ENCODE measurements at places on chromosomes 2 and 18.
A peak's percentile ranks its signal among the peaks of the same experiment; 100 is the strongest.

- no peak for DNase-seq
Measured at GRCh38 chr18:51686590-51686989, 489.1 kb upstream of the MEX3C start.

GRCh38 chr2:164697688-164698461 is 76.6 kb upstream of the GRB14 start:
- peak; percentile 29 for DNase-seq

DNA sequence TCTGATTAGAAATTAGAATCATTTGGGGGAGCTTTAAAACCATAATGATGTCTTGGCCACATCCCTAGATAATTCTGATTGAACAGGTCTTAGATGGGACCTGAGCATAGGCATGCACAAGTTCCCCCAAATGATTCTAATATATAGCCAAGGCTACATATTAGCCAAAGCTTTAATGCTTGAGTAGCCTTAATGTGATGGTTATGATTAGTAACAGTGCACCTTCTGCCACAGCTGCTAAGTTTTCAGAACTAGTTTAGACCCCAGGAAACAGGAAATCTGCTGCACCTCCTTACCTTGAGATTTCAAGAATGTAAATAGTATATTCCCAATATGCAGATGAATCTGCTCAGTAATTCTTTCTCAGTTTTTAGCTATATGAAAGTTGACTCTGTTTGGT is 119.8 kb downstream of the PTPN4 start:
- DNase-seq, result peak; percentile 6

GRCh38 chr2:135773917-135774316 is 32.3 kb downstream of the UBXN4 start:
- no peak for DNase-seq

GRCh38 chr2:46387292-46387691 is 90.1 kb downstream of the EPAS1 start:
- DNase-seq, result no peak

DNA sequence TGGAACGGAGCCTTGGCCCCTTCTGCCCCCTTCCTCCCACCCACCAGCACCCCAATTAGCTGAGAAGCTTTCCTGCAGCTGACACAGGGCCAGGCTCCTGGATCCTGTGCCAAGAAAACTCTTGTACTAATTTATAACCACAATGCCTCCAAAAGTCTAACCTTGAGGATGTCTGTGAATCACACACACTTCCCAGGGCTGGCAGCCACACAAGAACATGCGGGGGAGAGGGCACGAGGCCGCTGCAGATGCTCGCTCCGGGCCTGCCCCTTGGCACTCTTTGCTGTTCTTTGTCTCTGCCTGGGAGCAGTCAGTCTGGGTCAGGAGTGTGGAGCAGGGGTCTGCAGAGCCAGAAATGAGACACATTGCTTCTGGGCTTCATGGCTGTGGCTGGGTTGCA is 62.7 kb upstream of the KIF5C start:
- DNase-seq, result no peak

- DNase-seq, result peak; percentile 38
Measured at GRCh38 chr2:164717000-164717803, 95.9 kb upstream of the GRB14 start.

DNA sequence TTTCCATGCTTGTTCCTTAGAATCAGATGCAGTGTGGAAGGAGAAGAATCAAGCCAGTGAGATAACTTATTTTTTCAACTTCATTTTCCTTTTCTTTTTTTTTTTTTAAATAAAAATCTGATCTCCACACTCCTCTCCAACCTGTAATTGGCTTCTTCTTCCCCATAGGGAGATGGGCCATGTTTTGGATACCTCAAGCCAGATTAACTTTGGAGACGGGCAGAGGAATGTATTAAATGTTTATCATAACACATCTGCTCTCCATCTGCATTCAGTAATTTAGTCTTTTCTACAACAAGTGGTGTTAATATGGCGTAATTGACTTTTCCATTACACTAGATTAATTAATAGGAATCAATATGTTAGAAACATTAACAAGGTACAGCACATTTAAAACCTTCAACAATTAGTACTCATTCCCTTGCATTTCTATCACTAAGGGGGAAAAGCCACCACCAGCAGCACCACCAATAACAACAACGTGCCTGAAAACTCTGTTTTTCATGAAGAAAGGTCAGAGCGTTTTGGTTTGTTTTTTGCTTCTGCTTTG is 244.1 kb downstream of the MYCN start:
- DNase-seq, result no peak

DNA sequence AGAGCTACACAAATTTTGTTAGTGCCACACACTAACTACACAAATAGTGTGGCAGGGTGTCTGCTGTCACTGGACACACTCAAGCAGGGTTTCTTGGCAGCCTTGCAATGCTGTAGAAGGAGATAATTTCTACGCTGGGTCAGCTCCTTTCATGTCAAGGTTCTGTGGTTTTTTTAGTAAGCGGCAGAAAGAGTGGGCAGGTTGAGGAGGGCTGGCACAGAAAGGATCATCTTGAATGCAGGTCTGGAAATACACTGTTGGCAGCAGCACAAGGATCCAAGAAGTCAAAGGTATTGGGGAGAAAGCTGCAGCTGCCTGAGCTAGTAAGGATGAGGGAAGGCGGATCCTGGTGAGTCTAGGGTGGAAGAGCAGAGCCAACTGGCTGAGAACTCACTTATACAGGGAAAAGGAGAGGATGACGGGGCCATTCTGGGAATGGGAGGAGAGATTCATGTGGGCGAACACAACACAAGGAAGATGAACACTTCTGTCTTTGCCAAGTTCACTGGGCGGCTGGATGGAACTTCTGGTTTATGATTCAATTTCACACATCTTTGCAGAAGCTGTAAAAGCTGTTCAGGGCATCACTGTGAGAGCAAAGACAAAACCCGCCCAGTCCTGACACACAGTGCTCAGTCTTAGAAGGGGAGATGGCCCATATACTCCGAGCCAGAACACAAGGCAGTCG is 16.9 kb upstream of the CYRIA start:
- DNase-seq, result no peak

DNA sequence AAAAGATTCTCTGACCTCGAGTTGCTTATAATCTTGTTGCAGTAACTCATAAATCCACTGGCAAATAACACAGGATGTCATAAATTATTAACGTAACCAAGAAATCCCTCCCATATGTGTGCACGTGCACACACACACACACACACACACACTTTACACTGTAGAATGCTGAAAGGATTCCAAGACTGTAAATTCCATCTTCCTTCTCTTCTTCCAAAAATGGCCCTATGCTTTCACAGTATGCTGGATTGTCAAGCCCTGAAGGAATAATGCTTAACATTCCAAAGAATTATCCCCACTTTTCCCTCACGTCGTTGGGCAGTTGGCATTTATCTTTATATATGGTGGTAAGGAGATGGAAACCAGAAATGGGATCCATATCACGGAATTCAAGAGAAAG is 117.5 kb upstream of the CRIM1 start:
- DNase-seq, result no peak

GRCh38 chr2:201046881-201047280 is 24.6 kb downstream of the HYCC2 start:
- DNase-seq, result no peak

DNA sequence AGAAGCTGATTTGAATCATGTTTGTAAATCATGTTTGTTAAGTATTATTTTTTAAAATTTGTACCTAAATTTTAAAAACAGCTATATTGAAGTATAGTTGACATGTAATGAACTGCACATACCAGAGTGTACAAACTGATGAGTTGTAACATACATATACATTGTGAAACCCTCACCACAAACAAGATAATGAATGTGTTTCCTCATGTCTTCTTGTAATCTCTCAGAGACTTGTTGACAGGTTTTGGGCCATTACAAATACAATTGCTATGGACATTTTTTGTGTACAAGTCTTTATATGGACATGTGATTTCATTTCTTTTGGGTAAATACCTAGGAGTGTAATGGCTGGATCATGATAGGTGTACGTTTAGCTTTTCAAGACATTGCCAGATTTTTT is 21.5 kb downstream of the WDR43 start:
- no peak for DNase-seq

DNA sequence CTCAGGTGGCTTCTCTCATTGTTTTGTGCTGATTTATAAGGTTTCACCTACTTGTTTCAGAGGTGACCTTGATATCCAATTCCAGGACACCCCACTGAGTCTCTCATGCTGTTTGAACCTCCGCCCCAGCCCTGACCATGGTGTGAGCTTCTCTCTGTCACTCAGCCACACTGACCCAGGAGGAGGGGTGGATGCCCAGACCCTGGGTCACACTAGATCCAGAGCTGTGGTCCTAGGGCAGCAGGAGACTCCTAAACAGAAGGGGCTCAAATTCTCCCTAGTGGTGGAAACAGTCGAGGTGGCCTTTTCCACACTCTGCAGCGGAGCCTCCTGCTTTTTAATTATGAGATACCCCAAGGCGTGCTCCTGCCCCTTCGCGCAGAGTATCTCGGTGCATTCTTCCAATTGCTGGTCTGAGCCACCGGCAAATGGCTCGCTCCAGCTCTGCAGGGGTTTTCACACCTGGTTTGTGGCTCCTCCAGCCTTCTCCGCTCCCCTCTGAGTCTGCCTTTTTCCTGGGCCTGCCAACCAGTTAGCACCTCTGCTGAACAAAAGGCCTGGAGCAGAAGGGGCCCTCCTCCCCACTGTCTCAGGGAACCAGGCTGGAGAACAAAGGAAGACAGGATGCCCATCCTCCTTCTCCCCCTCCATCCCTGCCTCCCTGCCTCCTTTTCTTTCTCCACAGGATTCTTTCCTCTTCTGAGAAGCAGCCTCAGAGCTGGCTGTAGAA is 147.3 kb upstream of the SPRED2 start:
- no peak for DNase-seq

DNA sequence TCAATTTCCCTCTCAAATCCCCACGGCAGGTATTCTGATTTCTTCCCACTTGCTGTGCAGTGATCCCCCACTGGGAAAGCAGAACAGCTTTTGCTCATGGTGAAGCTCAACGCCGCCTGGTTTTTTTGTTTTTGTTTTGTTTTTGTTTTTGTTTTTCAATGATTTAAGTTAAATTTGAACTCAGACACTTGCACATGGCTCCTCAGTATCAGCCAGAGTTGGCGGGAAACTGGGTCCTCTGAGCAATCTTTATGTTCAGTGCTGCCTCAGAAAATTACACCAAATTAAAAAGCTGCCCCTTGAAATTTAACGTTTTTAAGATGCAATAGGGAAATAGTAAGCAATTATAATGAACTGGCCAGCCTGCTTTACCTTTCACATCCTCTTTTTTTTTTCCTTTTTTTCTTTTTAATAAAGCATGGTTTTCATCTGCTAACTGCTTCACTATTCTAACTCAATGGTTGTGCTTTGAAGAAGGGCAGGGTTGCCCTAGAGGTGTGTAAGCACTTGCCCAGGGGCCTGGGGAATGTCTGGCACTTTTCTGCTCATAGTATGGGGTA is 277.0 kb upstream of the HNRNPA3 start:
- no peak for DNase-seq

GRCh38 chr2:179574061-179574519 is 287.3 kb downstream of the ZNF385B start:
- no peak for DNase-seq

- DNase-seq, result peak; percentile 30
Measured at GRCh38 chr18:23324056-23324811, 128.9 kb upstream of the RIOK3 start.

- peak; percentile 44 for DNase-seq
Measured at GRCh38 chr18:3037423-3037915, 24.5 kb upstream of the LPIN2 start.

DNA sequence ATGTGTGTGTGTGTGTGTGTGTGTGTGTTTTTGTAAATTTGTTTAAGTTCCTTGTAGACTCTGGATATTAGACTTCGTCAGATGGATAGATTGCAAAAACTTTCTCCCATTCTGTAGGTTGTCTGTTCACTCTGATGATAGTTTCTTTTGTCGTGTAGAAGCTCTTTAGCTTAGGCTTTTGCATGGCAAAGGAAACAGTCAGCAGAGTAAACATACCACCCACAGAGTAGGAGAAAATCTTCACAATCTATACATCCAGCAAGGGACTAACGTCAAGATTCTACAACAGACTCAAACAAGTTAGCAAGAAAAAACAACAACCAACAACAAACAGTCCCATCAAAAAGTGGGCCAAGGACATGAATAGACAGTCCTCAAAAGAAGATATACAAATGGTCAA is 336.7 kb upstream of the ATP5MC3 start:
- no peak for DNase-seq

GRCh38 chr2:175048275-175048674 is 43.1 kb upstream of the CHN1 start:
- no peak for DNase-seq

DNA sequence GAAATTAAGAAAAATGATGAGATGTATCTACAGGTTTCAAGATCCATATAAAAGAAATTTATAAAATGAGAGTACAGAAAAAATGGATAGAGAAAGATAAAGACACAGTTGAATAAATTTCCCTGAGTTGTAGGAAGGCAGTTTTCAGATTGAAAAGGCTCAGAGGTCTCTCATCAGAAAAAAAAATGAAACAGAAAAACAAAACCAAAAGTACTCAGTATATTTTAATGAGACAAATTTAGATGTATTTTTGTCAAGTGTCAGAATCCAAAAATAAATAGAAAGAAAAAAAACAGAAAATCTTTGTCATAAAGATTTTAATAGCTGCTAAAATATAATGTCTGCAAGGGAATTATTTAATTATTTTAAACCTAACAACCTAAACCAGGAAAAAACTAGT is 520.5 kb downstream of the KCNJ3 start:
- DNase-seq, result no peak

- peak; percentile 61 for DNase-seq
Measured at GRCh38 chr2:174688079-174688478, 76.2 kb downstream of the CHRNA1 start.

- DNase-seq, result no peak
Measured at GRCh38 chr18:50627594-50628532, 68.0 kb downstream of the MAPK4 start.

- no peak for DNase-seq
Measured at GRCh38 chr2:231159306-231159705, 34.5 kb upstream of the HTR2B start.

Measured in OCI-LY7 (cell line).